ENCODE measurements at places on chromosomes 11 and 22. TPM values are rescaled to one million over a fixed set of nuclear protein-coding genes. Genes with fewer than 3 reads are reported as not detected.
A peak's percentile ranks its signal among the peaks of the same experiment; 100 is the strongest.

Gene OR10A2
- total RNA-seq, result not detected

DNA sequence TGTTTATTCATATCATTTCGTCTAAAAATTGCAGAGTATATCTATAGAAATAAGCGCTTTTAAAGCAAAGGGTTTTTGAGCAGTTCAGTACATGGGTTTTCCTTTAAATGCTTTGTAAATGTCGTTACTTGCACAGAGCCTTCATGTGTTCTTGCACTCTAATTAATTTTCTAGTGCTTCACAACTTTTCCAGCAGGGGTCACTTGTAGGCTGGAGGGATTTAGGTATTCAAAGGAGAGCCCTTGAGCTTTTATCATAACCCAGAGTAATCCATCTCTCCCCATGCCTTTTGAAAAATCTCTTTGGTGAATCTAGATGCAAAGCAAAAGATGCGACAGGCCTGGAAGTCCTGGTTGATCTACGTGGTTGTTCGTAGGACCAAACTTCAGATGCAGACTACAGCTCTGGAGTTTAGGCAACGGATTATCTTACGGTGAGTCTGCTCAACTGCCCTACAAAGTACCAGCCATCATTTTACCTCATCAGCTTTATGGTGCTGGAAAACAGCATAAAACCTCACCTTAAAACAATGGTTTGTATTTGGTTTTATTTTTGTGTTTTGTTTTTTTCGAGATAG is 60.4 kb downstream of the SFI1 start:
- DNase-seq, result no peak

Gene OR51B2
- not detected for total RNA-seq

- no peak for DNase-seq
Observed at GRCh38 chr22:24685531-24686190, 82.7 kb downstream of the GGT1 start.

DNA sequence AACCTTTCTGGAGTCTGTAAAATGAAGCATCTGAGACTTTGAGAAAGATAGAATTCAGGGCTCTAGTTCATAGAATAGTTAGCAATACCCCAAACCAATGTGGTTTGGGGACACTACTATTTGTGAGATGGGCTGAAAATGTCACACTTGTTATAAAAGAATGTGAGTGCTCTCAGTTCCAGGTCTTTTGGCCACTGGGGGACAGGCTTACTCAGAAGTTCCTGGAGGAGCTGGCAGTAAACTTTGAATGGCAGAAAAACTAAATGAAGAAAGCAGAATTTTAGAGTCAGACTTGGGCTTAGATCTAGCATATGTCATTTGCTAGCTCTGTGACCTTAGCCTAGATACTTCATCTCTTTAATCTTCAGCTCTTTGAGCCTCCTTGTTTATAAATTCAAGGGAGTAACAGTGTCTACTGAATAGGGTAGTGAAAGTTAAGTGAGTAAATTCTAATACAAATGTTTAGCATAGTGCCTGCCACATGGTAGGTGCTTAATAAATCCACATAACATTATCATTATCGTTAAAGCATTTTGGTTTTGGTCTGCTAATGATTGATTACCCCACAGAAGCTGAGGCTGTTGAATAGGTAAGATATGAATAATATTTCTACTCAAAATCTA is 3.7 kb downstream of the LYVE1 start:
- no peak for DNase-seq

- DNase-seq, result no peak
Observed at GRCh38 chr22:35116817-35117216, 50.9 kb downstream of the ISX start.

DNA sequence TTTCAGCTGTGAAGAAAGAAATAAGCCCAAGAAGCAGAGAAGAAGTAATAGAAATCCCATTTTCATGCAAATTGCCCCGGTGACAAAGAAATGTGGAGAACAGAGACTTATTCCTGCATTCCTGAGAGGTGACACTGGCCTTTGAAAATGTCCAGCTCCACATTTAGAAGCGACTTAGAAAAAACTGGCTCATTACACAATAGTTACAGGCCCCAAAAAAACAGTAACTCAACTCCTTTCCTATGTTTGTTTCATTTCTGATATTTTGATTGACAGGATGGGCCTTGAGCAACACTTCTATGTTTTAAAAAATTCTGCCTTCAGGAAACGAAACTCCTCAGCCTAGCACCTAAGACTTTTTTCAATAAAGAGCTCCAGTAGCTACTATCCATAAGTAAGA is 726.9 kb upstream of the TENM4 start:
- DNase-seq, result no peak

Gene PRG3
- not detected for total RNA-seq

GRCh38 chr11:34586488-34587281 is 34.2 kb upstream of the EHF start:
- DNase-seq, result no peak

- no peak for DNase-seq
Observed at GRCh38 chr22:19524170-19525115, at the start of gene CLDN5. TSS of gene CLDN5 (minus strand) at chr22:19524410. CDS start at chr22:19524255, 155 bp downstream.

Gene TRIM51
- not detected for total RNA-seq

Gene OR51E2
- total RNA-seq, result not detected

DNA sequence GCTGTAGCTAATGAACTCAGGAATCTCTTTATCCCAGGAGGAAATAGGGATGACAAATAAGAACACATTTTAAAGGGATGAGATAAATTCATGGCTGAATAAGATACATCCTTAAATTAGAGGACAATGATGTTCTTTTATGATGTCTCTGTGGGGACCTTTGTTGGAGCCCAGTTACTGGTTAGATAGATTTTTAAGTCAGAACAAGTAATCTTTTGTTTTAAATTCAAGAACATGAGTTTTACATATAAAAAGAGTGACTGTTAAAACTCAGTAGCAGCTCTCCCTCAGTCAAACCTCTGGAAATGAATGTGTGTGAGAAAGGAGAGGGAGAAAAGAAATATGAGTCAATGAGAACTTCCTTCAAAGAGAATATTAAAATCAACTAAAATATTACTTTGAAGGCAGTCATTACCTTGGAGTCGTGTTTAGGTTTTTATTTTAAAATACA is 241.6 kb downstream of the SWAP70 start:
- DNase-seq, result no peak

DNA sequence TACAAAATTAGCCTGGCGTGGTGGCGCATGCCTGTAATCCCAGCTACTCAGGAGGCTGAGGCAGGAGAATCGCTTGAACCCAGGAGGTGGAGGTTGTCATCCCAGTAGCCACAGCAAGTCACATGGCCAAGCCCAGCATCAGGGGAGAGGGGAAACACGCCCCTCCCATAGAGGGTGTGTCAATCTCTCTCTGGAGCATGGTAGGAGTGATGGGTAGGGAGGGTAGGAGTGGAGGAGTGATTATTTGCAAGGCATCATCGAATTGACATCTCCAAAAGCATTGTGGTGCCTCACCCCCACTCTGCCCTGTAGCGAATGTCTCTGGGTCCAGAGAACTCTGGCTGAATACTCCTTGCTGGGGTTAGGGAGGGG is 6.1 kb upstream of the SSTR3 start:
- no peak for DNase-seq

Gene TESMIN
- not detected for total RNA-seq

Gene LMO2
- total RNA-seq, result 20.1 TPM

GRCh38 chr22:24156141-24156912 is 25.0 kb upstream of the SUSD2 start:
- DNase-seq, result no peak

Gene MFNG
- total RNA-seq, result 7.0 TPM

GRCh38 chr11:77406396-77406795 is 67.5 kb downstream of the PAK1 start:
- peak; percentile 26 for DNase-seq

DNA sequence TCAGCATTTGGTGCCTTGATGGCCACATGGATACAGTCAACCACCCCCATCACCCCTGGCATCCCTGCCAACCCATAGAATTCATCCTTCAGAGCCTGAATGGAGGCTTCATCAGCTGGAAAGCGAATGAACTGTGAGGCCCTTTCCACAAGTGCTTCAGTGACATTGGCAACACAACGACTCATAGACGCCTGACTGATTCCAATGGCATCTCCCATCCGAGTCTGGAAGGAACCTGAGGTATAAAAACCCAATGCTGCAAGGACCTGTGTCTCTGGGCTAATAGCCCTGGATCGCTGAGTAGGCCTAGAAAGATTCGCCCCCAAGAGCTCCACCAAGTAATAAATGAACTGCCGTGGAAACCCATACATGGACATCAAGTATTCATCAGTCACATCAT is 1.3 kb downstream of the HARBI1 start:
- no peak for DNase-seq

DNA sequence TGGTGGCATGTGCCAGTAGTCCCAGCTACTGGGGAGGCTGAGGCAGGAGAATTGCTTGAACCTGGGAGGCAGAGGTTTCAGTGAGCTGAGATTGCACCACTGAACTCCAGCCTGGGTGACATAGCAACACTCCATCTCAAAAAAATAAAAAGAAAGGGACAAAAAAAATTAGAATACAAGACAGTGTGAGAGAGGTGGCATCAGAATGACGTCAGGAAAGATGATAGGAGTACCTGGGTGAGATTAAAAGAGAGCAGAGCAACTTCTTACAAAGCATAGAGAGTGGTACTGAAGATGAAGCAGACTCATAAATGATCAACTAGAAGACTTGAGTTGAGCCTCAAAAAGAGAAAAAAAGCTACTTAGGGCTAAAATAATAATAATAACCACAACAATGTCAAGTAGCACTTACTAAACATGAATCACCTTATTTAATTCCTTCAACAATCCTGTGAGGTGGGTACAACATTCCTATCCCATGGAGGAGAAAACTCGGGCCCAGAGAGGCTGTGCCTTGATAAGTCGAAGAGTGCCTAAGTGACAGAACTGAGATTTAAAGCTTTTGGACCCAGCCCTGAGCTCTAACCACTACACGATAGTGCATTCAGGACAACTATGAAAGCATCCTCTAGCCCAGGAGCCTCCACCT is 5.2 kb upstream of the SLN start:
- no peak for DNase-seq

Gene IGLL1
- total RNA-seq, result not detected

DNA sequence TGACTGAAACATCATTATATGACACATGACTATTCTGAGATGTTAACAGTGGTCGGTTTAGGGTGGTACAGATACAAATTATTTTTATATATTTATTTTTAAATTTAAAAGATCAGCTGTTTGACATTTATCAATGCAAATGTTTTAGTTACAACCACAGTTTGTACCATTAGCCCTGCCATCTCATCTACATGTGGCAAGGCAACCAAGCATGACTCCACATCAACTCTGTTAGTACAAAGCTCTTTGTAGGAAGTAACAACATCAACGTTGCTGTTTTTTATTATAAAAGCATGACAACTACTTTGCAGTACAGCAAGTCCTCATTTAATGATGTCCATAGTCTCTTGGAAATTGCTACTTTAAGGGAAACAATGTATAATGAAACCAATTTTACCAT is 40.8 kb downstream of the ENTHD1 start:
- DNase-seq, result no peak

DNA sequence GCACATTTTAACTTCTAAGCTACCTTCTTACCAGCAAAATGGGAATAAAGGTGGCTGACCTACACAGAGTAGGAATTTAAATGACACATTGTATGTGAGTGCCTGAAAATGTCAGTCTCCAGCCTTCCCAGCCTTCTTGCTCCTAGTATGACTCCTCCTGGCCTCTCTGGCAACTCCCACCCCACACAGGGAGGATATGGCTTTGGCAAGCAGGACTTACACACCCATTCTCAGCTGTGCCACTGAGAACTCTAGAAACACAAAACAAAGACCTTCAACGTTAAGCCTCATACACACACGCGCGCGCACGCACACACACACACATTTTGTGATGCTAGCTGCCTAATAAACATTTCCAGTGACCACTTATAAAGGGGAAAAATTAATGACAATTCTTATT is 65.8 kb downstream of the PACSIN2 start:
- no peak for DNase-seq

GRCh38 chr11:12164061-12165014 is 53.9 kb downstream of the MICAL2 start:
- no peak for DNase-seq

DNA sequence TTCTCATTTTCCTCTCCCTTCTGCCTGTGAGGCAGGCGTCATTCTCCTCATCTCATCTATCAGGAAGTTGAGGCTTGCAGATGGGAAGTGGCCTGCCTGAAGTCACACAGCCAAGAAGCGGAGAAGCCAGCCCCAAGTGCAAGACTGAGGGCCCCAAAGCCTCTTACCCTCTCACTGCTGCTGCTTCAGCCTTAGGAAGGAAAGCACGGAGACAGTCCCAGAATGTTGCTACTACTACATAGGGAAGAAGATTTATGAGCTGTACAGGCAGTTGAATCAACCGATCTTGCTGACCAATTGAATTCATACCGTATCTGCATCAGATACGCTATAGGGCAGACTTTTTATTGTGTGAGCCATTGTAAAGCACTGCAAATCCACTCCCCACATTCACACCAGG is 89.0 kb downstream of the CWC15 start:
- no peak for DNase-seq

GRCh38 chr11:126497581-126498122 is 142.2 kb downstream of the ST3GAL4 start:
- DNase-seq, result no peak

- DNase-seq, result no peak
Observed at GRCh38 chr11:8055836-8056526, 25.0 kb upstream of the TUB start.

DNA sequence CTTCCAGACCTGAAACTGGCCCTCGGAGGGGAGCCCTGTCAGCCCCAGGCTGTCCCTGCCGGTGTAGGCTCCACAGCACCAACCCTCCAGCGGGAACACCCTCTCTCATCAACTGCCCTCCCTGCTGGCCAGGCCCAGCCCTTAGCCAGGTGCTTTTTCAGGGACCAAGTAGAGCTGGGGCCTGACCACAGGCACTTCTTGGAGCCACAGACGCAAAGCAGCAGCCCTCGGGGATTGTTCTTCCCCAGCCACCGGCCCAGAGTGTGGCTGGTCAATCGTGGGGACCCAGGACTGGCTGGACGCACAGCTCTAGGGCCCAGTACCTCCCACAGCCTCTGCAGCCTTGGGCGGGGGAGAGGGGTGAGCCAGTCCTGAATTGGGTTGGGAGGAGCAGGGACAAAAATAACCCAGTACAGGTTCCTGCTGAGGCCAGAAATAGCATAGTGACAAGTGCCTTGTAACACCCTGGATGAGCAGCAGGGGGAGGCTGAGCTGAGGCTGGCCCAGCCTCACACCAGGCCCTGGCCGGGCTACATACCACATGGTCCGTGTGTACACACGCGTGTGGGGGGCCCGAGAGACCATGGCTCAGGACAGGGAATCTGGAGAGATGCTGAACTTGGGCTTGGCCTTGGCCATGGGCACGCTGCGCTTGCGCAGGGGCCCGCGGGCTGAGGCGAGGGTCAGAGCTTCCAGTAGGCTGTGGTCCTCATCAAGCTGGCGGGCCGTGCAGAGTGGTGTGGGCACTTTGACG is 2.0 kb downstream of the KCNJ11 start:
- peak; percentile 94 for DNase-seq

- DNase-seq, result no peak
Observed at GRCh38 chr22:44341431-44342346, 28.9 kb upstream of the SHISAL1 start.
